ENCODE measurements at places on chromosomes 6 and 20. TPM values are rescaled to one million over a fixed set of nuclear protein-coding genes. Genes with fewer than 3 reads are reported as not detected.

SNPH gene
- total RNA-seq, result 7.6 TPM

FAM162B gene
- 0.19 TPM for total RNA-seq

TUBB2B gene
- 2.9 TPM for total RNA-seq

SLC52A3 gene
- not detected for total RNA-seq

FHL5 gene
- total RNA-seq, result not detected

RCAN2 gene
- 0.09 TPM for total RNA-seq

CTSZ gene
- 337 TPM for total RNA-seq

POPDC3 gene
- total RNA-seq, result 0.19 TPM

CCN6 gene
- total RNA-seq, result not detected

TSPO2 gene
- total RNA-seq, result not detected

OOEP gene
- total RNA-seq, result not detected
